Activated CD8-positive, alpha-beta memory T cell treated with anti-CD3 and anti-CD28 coated beads for 1 hour (primary cell): ENCODE measurements at places on chromosomes 3 and 15.

- DNase-seq, result no peak
Measured at GRCh38 chr3:134761213-134761612, 33.8 kb upstream of the EPHB1 start.

- DNase-seq, result no peak
Measured at GRCh38 chr3:3468596-3468995, 289.1 kb upstream of the CRBN start.

GRCh38 chr3:150636258-150636657 lies 33.1 kb downstream of the SELENOT start:
- no peak for DNase-seq

- peak; percentile 49 for DNase-seq
Measured at GRCh38 chr15:91469632-91470567, 369.8 kb downstream of the SV2B start.

DNA sequence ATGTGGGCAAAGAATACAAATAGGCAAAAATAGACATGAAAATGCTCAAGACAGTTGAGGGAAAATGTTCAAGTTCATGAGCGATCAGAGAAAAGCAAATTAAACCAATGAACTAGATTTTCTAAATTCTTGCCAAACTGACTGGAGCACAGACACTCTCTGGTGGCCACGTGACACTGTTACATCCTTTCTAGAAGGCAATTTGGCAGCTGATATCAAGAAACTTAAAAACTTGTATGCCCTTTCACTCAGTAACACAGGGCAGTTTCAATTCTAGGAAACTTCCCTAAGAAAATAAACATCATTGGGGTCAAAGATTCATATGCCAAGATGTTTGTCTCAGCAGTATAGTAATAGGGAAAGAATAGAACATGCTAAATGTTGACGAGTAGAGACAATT lies 52.2 kb downstream of the ABHD5 start:
- no peak for DNase-seq

GRCh38 chr3:153818338-153818737 lies 302.9 kb upstream of the ARHGEF26 start:
- no peak for DNase-seq

- no peak for DNase-seq
Measured at GRCh38 chr15:78272316-78272715, 8.0 kb downstream of the DNAJA4 start.

GRCh38 chr15:51460796-51461195 lies 119.3 kb downstream of the GLDN start:
- DNase-seq, result no peak

- no peak for DNase-seq
Measured at GRCh38 chr3:32691847-32692246, 6.9 kb downstream of the CNOT10 start.

GRCh38 chr3:184497804-184498203 lies 63.8 kb upstream of the EPHB3 start:
- no peak for DNase-seq

DNA sequence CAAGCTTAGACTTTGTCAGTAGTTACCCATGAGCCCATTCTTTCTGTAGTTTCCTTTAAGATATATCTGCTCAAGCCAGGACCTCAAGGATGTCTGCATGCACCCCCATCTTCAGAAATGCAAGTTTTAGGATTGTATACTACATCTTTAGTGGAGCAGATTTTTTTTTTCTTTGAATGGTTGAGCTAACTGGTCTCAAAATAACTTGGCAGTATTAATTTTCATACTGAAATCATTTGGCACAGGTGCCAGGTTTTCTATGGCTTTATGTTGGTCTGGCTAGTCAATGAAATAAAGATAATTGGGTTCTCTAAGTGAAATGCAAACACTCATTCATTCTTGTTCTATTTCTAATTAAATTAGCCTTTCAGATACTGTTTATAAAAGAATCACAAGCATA lies 108.9 kb downstream of the ATG7 start:
- no peak for DNase-seq

GRCh38 chr3:59654123-59654479 lies 604.3 kb upstream of the CFAP20DC start:
- DNase-seq, result no peak

DNA sequence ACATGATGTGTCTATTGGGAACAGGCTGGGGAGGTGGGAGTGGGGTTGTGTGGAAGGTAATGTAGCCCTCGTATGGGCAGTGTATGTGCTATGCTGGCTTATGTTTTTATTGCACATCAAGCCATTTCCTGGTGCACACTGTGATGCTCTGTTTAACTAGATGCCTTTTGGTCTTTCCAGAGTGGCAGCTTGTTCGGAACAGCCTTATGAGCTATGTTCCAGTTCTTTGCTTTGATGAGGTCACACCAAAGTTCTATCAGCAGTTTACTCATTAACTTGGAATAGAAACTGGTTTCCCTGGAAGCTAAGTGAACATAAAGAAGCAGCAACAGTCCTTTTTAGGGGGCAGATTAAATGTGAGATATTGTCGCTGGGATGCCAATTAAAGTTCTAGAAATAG lies 133.9 kb downstream of the DIPK2A start:
- no peak for DNase-seq
